ENCODE measurements at places on chromosomes 12 and 14.

DNA sequence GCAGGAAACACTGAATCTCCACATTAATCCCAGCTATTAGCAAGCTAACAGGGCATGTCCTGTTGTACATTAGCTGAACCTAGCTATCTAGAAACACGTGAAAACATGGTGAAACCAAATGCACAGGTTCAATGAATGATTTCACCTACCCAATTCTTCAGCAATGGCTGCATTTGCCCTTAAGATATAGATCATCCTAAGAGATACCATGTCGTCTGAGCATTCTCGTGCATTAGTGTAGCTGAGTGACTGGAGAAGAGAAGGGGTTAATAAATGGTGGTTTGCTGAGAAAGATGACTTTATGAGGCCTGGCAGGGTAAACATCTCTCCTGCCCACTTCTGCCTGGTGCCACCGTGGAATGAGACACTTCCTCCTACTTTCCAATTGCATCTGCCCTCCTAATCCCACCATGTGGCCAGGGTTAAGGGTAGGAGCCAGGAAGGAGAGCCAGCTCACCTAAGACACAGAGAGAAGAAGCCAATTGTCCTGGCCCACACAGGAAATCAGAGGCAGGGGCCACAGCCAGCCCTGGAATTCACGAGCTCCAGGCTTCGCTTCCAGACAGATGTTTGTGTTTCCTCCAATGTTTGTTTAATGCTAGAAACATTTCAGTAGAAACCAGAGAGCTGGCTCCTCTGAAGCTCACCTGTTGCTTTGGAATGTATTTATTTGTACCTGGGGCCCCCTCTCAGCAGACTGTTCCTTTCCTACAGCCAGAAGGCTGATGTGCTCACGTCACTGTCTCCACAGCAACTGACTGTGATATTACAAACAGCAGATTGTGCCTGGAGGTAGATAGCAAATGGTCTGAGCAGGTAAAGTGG, 126.0 kb upstream of the PARP11 start:
- DNase-seq = no peak

GRCh38 chr12:122298071-122298748, 31.9 kb upstream of the VPS33A start:
- DNase-seq = no peak

DNA sequence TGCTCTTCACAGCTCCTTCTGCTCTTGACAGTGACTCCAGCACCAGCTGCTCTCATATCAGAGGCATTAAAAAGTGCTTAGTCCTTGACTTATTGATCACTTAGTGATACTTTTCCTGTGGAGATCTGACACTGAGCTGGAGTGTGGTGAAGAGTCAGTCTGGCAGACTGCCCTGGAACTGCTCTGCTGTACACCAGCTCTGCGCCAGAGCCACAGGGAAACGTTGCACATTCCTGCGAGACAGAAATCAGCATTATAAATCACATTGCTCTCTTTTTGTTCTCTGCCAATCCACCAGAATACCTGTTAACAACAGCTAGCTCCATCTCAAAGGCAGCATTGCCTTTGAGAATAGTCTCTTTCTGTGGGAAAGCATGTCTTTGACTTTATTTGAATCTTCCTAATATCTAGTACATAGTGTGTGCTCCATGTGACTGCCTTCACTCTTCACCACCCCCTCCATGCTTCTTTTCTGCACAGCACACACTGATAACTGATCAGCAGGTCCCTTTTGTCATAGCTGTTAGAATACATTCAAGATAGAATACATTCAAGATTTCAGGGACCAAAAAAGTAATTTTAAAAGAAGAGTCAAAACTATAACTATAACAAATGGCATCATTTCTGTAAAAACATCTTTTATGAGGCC, 48.2 kb upstream of the VSX2 start:
- DNase-seq = no peak

DNA sequence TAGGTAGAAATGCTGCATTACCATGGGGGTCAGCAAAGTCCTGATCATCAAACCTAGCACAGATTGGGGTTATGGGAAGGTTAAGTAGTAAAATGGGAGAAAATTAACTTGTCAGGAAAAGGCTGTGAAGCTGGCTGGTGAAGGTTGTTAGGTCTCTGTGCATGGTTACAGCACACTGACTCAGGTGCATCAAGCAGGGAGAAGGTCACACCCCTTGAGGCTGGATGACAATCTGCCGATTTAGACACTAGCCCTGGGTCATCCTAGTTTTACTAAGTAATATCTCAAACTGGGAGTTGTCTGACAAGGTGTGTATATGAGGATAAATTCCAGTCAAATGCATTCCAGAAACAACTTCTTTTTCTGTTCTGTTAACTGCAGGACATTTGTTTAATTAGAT, 271.1 kb upstream of the LRIG3 start:
- DNase-seq = no peak

- no peak for DNase-seq
Measured at GRCh38 chr12:24678436-24678835, 270.5 kb downstream of the BCAT1 start.

- no peak for DNase-seq
Measured at GRCh38 chr12:69406217-69406616, 46.7 kb downstream of the YEATS4 start.

DNA sequence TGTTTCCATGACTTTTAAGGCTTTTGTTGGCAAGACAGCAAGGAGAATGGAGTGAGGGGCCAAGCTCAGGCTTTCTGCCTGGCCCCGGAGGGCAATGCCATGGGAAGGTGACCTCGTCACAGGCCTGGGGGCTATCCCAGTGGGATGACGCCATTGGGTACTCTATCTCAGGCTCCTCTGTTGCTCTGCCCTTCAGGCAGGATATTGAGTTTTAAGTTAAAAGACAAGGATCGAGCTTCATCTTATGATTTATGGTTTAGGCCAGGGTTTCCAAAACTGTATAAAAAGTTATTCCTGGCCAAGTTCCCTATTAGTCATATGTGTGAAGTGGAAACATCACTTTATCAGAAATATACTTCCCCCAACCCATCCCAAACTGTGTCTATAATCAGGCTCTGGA, 127.7 kb downstream of the ZFP36L1 start:
- DNase-seq = no peak

DNA sequence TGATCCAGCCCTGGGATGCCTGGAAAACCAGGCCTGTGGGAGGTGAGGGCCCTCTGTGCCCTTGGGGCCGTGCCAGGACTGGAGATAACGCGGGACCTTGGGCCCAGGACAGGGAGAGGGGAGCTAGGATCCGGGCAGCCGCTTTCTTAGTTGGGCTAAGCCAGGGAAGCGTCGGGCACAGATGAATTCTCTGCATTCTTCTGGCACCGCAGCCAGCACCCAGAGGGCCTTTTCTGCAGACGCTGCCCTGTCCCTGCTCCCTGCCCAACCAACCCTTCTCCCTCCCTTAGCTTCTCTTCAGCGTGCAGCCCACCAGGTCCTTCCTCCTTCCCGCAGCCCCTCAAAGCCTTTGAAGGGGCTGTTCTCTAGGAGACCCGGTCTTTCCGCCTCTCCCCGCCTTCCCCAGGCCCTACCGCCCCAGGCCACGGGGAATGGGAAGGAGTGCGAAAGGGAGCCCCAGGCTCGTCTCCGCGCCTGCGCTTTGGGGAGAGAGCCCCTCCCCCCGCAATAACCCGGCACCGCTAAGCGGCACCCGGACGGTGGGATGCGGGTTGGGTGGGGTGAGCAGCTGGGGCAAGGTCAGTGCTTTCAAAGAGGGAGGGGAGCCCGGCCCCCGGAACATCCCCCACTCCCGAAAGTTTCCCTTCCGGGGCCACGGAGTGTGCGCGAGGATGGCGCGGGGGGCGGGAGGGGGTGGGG, 663 bp downstream of the NCKAP5L start:
- peak; percentile 50 for DNase-seq

DNA sequence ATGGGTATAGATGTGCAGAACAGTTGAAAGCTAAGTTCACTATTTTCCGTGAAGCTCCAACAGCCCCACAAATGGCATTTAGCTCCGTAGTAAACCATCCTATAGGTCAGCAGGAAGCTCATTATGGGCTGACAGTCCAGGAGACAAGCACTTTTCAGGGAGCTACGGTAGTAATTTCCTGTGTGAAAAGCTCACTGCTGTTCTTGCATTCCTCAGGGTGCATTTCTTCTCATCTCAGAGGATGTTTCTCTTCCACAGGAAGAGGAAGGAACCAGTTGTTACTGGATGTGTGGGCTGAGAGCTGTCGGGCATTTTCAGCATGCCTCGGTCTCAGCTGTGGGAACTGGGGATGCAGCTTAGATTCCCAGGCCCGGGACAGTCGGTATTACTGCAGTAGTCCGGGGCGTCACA, 72.8 kb downstream of the GALNT4 start:
- DNase-seq = no peak

GRCh38 chr14:71855399-71856036, 76.7 kb upstream of the RGS6 start:
- DNase-seq = peak; percentile 31

DNA sequence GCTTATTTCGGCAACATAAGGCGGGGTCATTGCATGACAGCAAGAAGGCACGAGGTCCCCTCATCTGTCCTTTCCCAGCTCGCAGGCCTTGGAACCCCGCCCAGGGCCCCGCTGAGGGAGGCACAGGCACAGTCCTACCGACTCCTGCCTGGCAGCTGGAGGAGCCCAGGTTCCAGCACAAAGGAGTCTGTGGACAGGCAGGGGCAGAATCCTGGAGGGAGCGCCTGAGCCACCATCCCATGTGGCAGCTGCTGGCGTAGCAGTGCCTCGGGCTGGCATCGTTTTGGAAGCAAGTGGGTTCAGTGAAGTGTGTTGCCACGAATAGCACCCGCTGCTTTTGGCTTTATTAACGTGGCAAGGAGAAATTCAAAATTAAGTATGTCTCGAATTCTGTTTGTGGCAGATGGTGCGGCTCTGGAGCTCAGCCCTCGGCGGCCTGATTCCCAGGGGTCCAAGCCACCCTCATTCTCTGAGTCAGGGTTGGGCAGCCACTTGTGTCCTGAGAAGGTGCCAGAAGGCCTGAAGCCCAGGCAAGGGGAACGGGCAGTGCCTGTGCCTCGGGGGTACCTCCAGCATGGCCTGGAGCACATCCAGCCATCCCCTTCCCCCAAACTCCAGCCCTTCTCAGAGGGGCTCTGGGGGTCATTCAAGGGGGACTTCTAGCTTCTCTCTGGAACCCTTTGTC, 35.9 kb downstream of the SLC8B1 start:
- DNase-seq = no peak

DNA sequence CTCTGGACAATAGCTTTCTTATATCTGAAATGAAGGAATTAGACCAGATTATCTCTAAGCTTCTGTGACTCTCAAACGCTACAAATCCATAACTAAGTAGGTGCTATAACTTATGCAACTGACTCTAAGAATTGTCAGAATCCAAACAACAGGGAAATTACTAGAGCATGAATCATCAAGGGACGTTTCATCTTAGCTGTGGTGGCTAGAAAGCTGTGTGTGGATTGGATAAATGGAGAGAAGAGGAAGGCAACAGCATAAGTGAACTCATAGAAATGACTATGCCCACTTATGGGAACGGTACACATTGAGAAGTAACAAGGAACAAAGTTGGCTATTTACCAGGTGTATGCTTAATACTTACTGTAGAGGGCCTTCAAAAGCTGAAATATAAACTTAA, 96.0 kb upstream of the NEDD1 start:
- DNase-seq = no peak
